ENCODE measurements at places on chromosomes 2 and 18. TPM values are rescaled to one million over a fixed set of nuclear protein-coding genes. Genes with fewer than 3 reads are reported as not detected.

DNA sequence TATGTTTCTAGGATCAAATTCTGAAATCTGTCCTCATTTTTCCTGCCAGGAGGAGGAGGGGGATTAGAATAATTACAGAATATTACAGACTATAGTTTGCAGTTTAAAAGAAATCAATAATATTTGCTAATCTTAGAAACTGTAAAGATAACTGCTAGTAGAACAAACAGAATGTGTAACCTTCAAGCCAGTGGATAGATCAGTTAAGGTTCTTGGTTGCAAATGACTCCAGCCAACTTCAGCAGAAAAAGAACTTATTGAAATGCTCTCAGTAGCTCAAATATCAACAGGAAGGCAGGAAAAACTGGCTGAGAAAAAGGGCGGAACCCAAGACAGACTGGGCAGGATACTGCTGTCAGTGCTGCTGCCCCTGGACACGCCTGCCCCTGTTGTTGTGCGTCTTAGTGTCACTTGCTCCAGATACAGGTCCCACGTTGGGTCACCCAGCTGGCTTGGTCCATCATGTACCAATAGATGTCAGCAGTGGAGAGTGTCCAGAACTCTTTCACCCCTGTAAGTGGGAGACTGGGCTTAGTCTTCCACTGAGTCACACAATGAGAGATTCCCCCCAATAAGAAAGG is 10.2 kb downstream of the NMUR1 start:
- H3K36me3 ChIP-seq, result no peaks in the 10 kb centered on the region
- no peak for DNase-seq
- peaks cover under 1% of the 10 kb centered on the region for H3K4me1 ChIP-seq
- H3K27ac ChIP-seq, result no peak overlapping the region
- H3K27me3 ChIP-seq, result no peaks in the 10 kb centered on the region

GRCh38 chr18:12295389-12296086 is 12.5 kb upstream of the TUBB6 start:
- H3K36me3 ChIP-seq, result no peaks in the 10 kb centered on the region
- no peak for DNase-seq
- no peaks in the 10 kb centered on the region for H3K27me3 ChIP-seq
- H3K27ac ChIP-seq, result peak overlapping the region; percentile 46
- H3K4me1 ChIP-seq, result no peaks in the 10 kb centered on the region
- H3K4me3 ChIP-seq, result no peak overlapping the region

DNA sequence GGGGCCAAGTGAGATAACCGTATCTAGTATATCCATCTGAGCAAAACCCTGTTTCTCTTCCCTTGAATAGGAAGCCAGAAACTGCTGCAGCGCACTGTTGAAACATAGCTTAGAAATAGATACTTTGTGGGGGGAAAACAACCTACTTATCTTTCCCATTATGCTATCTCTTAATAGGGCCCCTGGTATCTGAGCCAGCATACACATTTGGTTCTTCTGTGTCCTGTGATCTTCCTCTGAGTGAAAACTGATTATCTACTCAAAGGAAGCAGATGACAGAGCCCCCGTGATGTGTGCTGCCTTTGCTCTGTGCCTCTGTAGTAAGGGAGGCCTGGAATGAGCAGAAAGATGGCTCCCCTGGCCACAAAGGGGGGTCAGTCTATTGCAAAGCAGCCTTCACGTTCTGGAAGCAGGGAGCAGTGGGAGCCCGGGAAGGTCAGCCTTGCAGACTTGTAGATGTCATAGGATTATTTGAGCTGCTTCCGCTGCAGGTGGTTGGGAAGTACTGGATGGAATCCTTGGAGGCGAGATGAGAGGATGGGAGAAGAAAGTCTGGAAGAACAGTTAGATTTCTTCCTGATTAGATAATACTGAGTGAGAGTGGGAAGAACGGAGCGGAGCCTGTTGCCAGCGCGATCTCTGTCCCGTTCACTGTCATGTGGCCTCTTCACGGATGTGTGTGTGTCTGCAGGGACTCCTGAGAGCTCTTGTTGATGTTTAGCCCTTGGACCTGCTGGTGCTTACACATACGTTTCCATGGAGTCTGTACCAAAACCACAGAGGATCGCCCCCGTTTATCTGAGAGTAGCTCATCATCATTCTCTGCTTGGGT is 150.1 kb downstream of the AGAP1 start:
- H3K27ac ChIP-seq, result peak overlapping the region; percentile 87
- no peaks in the 10 kb centered on the region for H3K36me3 ChIP-seq
- peak; percentile 76 for DNase-seq
- H3K27me3 ChIP-seq, result no peaks in the 10 kb centered on the region

COL4A4 gene
- not detected for polyA plus RNA-seq

ENOSF1 gene
- polyA plus RNA-seq, result 25.9 TPM

ASB18 gene
- polyA plus RNA-seq, result not detected

GRCh38 chr2:27765621-27766286 is 5.8 kb upstream of the MRPL33 start:
- no peak overlapping the region for H3K27ac ChIP-seq
- no peak overlapping the region for H3K4me3 ChIP-seq
- H3K27me3 ChIP-seq, result no peaks in the 10 kb centered on the region
- H3K4me1 ChIP-seq, result no peaks in the 10 kb centered on the region

SRD5A2 gene
- polyA plus RNA-seq, result not detected

EN1 gene
- polyA plus RNA-seq, result not detected

- H3K4me3 ChIP-seq, result no peak overlapping the region
- DNase-seq, result no peak
Observed at GRCh38 chr18:76620321-76621170, 125.5 kb upstream of the ZNF516 start.

C2orf66 gene
- 0.71 TPM for polyA plus RNA-seq
